ENCODE measurements at places on chromosomes 5 and 9. TPM values are rescaled to one million over a fixed set of nuclear protein-coding genes. Genes with fewer than 3 reads are reported as not detected.

- no peaks in the 10 kb centered on the region for H3K27me3 ChIP-seq
- H3K4me3 ChIP-seq: no peak overlapping the region
- no peaks in the 10 kb centered on the region for H3K36me3 ChIP-seq
- no peak overlapping the region for H3K27ac ChIP-seq
- DNase-seq: no peak
These were observed 322.9 kb upstream of the RPS23 start for GRCh38 chr5:82601077-82601476.

- no peak overlapping the region for H3K27ac ChIP-seq
- no peaks in the 10 kb centered on the region for H3K36me3 ChIP-seq
- H3K27me3 ChIP-seq: peaks cover 69% of the 10 kb centered on the region
- H3K4me3 ChIP-seq: no peak overlapping the region
- H3K4me1 ChIP-seq: peaks cover 9% of the 10 kb centered on the region
These were observed 665 bp downstream of the SLC6A3 start for GRCh38 chr5:1444361-1445189.

GRCh38 chr5:176664886-176665285, 17.6 kb downstream of the TSPAN17 start:
- no peaks in the 10 kb centered on the region for H3K36me3 ChIP-seq
- H3K4me3 ChIP-seq: no peak overlapping the region
- H3K27me3 ChIP-seq: peaks cover 27% of the 10 kb centered on the region
- H3K4me1 ChIP-seq: peaks cover 5% of the 10 kb centered on the region
- DNase-seq: no peak

GRCh38 chr9:93945400-93946337, 9.5 kb downstream of the BARX1 start:
- peaks cover 90% of the 10 kb centered on the region for H3K27me3 ChIP-seq
- H3K36me3 ChIP-seq: no peaks in the 10 kb centered on the region
- DNase-seq: no peak
- H3K27ac ChIP-seq: no peak overlapping the region
- H3K4me1 ChIP-seq: peaks cover 4% of the 10 kb centered on the region

- no peak overlapping the region for H3K4me3 ChIP-seq
- no peaks in the 10 kb centered on the region for H3K36me3 ChIP-seq
- no peak overlapping the region for H3K27ac ChIP-seq
- no peak for DNase-seq
These were observed 8.7 kb upstream of the FBN2 start for GRCh38 chr5:128546658-128547281.

GRCh38 chr5:5755888-5756287, 333.4 kb downstream of the ICE1 start:
- H3K4me1 ChIP-seq: no peaks in the 10 kb centered on the region
- H3K4me3 ChIP-seq: no peak overlapping the region
- H3K27ac ChIP-seq: no peak overlapping the region
- H3K27me3 ChIP-seq: no peaks in the 10 kb centered on the region

DNA sequence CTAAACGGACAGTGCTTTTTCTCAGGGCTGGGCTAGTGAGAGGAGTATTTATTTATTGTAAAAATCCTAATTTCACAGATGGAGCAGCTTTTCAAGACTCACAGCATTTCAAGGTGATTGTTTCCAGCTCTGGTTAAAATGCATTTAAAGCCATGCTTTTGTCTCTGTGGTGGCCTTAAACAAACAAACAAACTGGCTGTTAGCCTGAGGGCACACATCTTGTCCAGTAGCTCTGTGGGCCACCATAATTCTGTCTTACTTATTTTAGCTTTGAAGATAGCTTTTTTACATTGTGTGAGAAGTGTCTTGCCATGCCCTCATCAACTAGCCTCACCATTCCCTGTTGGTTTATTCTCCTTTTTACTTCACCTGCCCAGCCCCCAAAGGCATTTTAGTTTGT, 218.2 kb downstream of the PSAT1 start:
- H3K27me3 ChIP-seq: no peaks in the 10 kb centered on the region
- no peak for DNase-seq
- H3K4me1 ChIP-seq: no peaks in the 10 kb centered on the region
- no peaks in the 10 kb centered on the region for H3K36me3 ChIP-seq
- H3K27ac ChIP-seq: no peak overlapping the region

- peaks cover 6% of the 10 kb centered on the region for H3K27me3 ChIP-seq
- no peak for DNase-seq
- H3K4me3 ChIP-seq: peak overlapping the region; percentile 64
These were observed 2.0 kb downstream of the PCDHGC3 start for GRCh38 chr5:141477815-141478214.

GRCh38 chr9:72462340-72462739, 59.1 kb upstream of the TMC1 start:
- DNase-seq: no peak
- H3K36me3 ChIP-seq: no peaks in the 10 kb centered on the region
- H3K27me3 ChIP-seq: no peaks in the 10 kb centered on the region
- H3K27ac ChIP-seq: no peak overlapping the region
- H3K4me3 ChIP-seq: no peak overlapping the region

- peaks cover 7% of the 10 kb centered on the region for H3K36me3 ChIP-seq
- no peak for DNase-seq
- H3K4me3 ChIP-seq: no peak overlapping the region
- no peaks in the 10 kb centered on the region for H3K27me3 ChIP-seq
- H3K4me1 ChIP-seq: peaks cover 6% of the 10 kb centered on the region
- H3K27ac ChIP-seq: no peak overlapping the region
These were observed 47.2 kb downstream of the PCSK5 start for GRCh38 chr9:75937521-75938258.

GRCh38 chr5:6615034-6615815, 17.6 kb downstream of the NSUN2 start:
- H3K4me1 ChIP-seq: no peaks in the 10 kb centered on the region
- H3K27ac ChIP-seq: no peak overlapping the region
- DNase-seq: no peak
- no peaks in the 10 kb centered on the region for H3K27me3 ChIP-seq
- H3K4me3 ChIP-seq: no peak overlapping the region

DNA sequence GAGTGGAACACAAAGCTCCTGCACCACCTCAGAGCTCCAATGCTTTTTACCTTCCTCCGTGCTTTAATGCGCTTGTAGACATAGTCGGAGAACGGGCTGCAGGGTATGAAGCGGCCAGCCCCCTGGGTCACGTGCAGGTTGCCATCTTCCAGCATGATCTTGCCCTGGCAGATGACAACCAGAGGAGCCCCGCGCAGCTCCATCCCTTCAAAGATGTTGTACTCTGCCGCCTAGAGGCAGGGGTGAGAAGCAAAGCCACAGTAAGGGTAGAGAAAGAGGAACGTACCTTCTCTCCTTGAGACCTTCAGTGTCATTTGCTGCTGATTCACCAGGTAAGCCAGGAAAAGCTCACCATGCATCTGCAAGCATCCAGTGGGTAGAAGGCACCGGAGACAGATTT, 112.3 kb downstream of the DPYSL3 start:
- H3K4me1 ChIP-seq: peaks cover 4% of the 10 kb centered on the region
- DNase-seq: no peak
- H3K27me3 ChIP-seq: no peaks in the 10 kb centered on the region
- no peak overlapping the region for H3K27ac ChIP-seq

GRCh38 chr5:177302354-177303110, 987 bp downstream of the RAB24 start:
- peak overlapping the region; percentile 86 for H3K27ac ChIP-seq
- peaks cover 64% of the 10 kb centered on the region for H3K4me1 ChIP-seq
- peaks cover 27% of the 10 kb centered on the region for H3K36me3 ChIP-seq
- peak overlapping the region; percentile 99 for H3K4me3 ChIP-seq
- DNase-seq: no peak

DNA sequence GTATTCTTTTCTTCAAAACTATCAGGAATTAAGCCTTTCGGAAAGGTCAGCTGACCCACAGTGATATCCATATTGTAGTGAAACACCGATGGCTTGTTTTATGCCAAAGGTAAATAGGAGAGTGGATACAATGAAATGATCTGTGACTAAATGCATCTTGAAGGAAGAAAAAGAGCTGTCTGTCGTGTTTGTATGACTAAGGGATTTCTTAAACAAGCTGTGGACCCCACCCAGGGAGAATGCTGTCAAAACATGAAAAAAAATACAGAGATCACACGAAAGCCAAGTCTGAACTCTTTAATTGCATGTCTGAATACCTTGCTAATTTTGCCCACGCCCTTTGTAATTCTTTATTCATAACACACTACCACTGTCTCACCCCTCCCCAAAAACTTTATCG, 286.4 kb upstream of the WWC1 start:
- DNase-seq: no peak
- no peaks in the 10 kb centered on the region for H3K36me3 ChIP-seq
- H3K27me3 ChIP-seq: no peaks in the 10 kb centered on the region
- no peaks in the 10 kb centered on the region for H3K4me1 ChIP-seq

- H3K4me1 ChIP-seq: peaks cover 6% of the 10 kb centered on the region
- H3K27me3 ChIP-seq: peaks cover 54% of the 10 kb centered on the region
- DNase-seq: no peak
- H3K27ac ChIP-seq: no peak overlapping the region
These were observed 1.4 kb upstream of the PHF24 start for GRCh38 chr9:34956648-34957047.

DNA sequence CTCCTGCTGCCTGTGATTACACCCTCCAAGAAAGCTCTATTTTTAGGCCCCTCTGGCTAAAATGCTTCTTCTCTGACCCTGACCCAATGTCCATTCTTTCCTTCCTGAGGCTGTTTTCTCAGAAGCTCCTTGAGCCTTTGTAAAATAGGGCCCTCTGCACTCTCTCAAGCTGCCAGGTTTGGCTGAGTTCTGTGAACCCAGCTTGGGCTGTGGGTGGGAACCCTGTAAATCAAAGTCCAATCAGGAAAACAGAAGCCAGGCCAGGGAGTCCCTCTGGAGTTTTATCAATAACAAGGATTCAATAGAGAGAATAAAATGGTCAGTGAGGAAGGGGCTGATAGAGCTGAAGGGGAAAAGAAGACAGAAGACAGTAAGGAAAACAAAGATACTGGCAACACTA, 43.7 kb upstream of the ERCC6L2 start:
- no peak overlapping the region for H3K4me3 ChIP-seq
- no peak for DNase-seq
- no peaks in the 10 kb centered on the region for H3K36me3 ChIP-seq
- no peak overlapping the region for H3K27ac ChIP-seq
- H3K27me3 ChIP-seq: no peaks in the 10 kb centered on the region

GRCh38 chr9:76221423-76221822, 172.8 kb downstream of the RFK start:
- no peaks in the 10 kb centered on the region for H3K36me3 ChIP-seq
- H3K27ac ChIP-seq: no peak overlapping the region
- peaks cover 4% of the 10 kb centered on the region for H3K4me1 ChIP-seq
- H3K4me3 ChIP-seq: no peak overlapping the region
- DNase-seq: no peak
- no peaks in the 10 kb centered on the region for H3K27me3 ChIP-seq

GRCh38 chr5:166436872-166437271, 1854.6 kb upstream of the WWC1 start:
- no peaks in the 10 kb centered on the region for H3K4me1 ChIP-seq
- no peak overlapping the region for H3K27ac ChIP-seq
- no peak for DNase-seq
- H3K36me3 ChIP-seq: no peaks in the 10 kb centered on the region
- no peak overlapping the region for H3K4me3 ChIP-seq

- H3K4me1 ChIP-seq: no peaks in the 10 kb centered on the region
- no peaks in the 10 kb centered on the region for H3K27me3 ChIP-seq
- no peak overlapping the region for H3K4me3 ChIP-seq
- no peak overlapping the region for H3K27ac ChIP-seq
- DNase-seq: no peak
These were observed 1302.7 kb upstream of the DMAC1 start for GRCh38 chr9:9102295-9102694.

DNA sequence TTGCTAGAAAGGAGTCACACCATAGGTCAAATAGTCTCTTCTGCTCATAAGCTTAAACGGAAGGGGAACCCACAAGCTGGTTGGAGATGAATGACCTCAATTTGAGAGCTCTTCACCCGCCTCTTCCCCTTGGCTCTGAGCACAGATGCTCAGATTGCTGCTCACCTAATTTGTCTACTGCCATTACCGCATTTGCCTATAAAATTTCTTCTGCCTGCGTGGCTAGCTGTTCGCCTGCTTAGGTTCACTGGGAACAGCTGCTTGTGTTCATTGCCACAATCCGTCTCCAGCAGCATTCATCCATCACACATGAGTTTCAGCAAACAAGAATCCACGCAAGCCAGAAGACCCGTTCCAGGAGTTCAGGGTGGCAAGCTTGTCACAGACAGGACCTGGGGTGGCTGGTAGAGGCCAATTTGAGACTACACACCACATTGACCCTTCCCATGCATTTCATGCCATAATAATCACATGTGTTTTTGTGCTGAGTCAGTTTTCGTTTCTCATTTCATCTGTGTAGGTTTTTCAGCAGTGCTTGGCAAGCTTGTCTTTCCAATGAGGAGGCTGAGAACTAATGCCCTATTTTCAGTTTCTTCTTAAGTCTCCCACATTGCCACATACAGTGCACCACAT, 50.2 kb upstream of the DNAH5 start:
- H3K27ac ChIP-seq: no peak overlapping the region
- no peaks in the 10 kb centered on the region for H3K4me1 ChIP-seq
- H3K36me3 ChIP-seq: no peaks in the 10 kb centered on the region
- H3K27me3 ChIP-seq: no peaks in the 10 kb centered on the region
- DNase-seq: no peak
- no peak overlapping the region for H3K4me3 ChIP-seq

- no peaks in the 10 kb centered on the region for H3K4me1 ChIP-seq
- no peaks in the 10 kb centered on the region for H3K36me3 ChIP-seq
- H3K4me3 ChIP-seq: no peak overlapping the region
- DNase-seq: no peak
- no peak overlapping the region for H3K27ac ChIP-seq
These were observed 70.1 kb upstream of the SPATA31E1 start for GRCh38 chr9:87812375-87813118.

GRCh38 chr9:110668570-110669167, at the start of gene MUSK:
Gene MUSK (plus strand): TSS chr9:110668791. CDS start chr9:110668905, 114 bp downstream.
- H3K4me1 ChIP-seq: no peaks in the 10 kb centered on the region
- peak within 1 kb of the TSS; percentile 33 for H3K4me3 ChIP-seq
- no peaks in the 10 kb centered on the region for H3K27me3 ChIP-seq
- no peaks in the 10 kb centered on the region for H3K36me3 ChIP-seq
- no peak for DNase-seq

GRCh38 chr9:129803676-129804060, 684 bp downstream of the TOR1B start:
- DNase-seq: no peak
- H3K27ac ChIP-seq: peak overlapping the region; percentile 87
- peak overlapping the region; percentile 77 for H3K4me3 ChIP-seq
- H3K27me3 ChIP-seq: no peaks in the 10 kb centered on the region
- peaks cover 11% of the 10 kb centered on the region for H3K4me1 ChIP-seq

- H3K4me3 ChIP-seq: no peak overlapping the region
- no peaks in the 10 kb centered on the region for H3K27me3 ChIP-seq
- H3K4me1 ChIP-seq: peaks cover 36% of the 10 kb centered on the region
- H3K27ac ChIP-seq: peak overlapping the region; percentile 0
These were observed 2.9 kb downstream of the CCDC107 start for GRCh38 chr9:35660966-35661415.

LIX1 gene
- total RNA-seq: not detected

AK8 gene
- total RNA-seq: 0.55 TPM

FYB1 gene
- 45.0 TPM for total RNA-seq

FGF10 gene
- 2.7 TPM for total RNA-seq

AK3 gene
- 44.2 TPM for total RNA-seq

IL17B gene
- not detected for total RNA-seq

EPB41L4B gene
- 10.1 TPM for total RNA-seq

PCA3 gene
- total RNA-seq: not detected

PCDHB3 gene
- 1.9 TPM for total RNA-seq

PCDHGA4 gene
- 3.9 TPM for total RNA-seq
